Fibroblast of the conjunctiva (primary cell): ENCODE measurements at places on chromosomes 7 and 10.
A peak's percentile ranks its signal among the peaks of the same experiment; 100 is the strongest.

DNA sequence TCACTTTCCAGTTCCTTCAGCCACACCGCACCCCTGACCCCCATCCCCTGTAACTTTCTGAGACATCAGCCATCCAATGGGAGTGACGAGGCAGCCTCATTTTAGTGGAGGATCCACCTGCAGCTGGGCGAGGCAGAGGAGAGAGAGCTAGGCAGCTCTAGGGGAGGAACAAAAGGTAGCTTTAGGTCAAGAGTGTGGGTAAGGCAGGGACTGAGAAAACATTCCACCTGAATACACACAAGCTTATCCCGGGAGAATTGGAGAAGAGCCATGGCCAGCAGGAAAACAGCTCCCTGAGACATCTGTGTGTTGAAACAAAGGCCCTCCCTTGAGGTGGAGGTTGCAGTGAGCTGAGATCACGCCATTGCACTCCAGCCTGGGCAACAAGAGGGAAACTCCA, 6.7 kb upstream of the KLRG2 start:
- DNase-seq = no peak

DNA sequence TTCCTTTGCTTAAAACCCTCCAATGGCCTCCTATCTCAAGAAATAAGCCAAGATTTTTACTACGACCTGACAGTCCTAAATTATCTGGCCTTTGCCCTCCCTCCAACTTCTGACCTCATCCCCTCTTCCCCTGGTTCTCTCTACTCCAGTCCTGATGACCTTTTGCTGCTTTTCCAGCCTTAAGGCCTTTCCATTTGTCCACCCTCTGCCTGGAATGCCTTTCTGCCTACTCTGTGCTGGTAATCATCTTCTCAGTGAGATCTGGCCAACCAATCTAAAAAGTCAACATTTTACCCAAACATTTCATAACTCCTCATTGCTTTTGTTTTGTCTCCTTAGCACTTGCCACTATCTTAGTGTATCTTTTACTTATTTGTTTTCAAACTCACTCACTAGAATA, 75.7 kb downstream of the VPS41 start:
- DNase-seq = no peak

DNA sequence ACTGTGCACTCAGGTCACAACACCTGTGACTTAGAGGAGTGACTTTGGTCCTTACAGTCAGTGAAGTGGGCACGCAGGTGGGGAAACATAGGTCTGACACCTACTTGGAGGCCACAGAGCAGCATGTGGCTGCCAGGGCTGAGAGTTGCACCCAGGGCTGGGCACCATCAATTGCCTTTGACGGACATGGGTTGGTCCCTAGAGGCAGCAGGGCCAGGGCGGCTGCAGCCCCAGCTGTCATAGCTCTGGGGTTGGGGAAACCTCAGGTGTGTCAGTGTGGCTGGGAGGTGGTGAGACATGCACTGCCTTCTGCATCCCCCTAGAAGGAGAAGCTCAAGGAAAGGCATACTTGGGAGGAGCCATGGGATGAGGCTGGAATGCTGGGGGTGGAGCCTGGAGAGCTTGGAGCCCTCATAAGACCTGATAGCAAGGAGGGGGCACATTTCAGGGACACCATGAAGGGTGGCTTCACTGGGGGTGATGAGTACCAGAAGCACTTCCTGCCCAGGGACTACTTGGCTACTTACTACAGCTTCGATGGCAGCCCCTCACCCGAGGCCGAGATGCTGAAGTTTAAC, at the start of gene INMT:
INMT (plus strand) TSS at position 440 of the 578 bp plus-strand sequence; CDS start at position 456, 16 bp downstream.
- DNase-seq = no peak

DNA sequence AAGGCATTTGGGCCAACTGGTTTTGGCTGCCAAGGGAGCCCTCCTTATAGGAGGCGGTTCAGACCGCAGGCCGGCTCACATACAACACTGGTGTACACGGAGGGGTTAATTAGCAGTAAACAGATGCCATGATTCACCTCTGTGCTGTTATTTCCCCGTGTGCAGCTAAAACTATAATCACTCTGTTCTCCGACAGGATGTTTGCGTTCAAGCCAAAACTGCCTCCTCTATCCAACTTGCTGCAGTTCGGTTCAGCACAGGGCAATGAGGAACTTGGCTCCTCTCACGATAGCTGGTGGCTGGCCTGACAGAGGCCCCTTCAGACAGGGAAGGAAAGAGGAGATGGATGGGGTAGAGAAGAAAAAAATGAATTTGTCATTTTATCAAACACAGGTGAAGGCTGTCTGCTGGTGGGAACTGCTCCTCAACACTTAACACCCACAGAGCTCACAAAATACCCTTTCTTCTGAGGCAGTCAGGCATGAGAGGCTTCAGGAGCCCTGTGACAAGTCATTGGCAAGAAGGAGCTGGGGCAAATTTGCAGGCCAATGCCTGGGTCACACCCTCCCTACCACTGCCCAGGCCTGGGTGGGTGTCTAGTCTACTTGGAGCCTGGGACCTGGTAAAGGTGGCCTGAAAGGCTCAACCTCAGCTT, 24.0 kb downstream of the KCNMA1 start:
- no peak for DNase-seq

DNA sequence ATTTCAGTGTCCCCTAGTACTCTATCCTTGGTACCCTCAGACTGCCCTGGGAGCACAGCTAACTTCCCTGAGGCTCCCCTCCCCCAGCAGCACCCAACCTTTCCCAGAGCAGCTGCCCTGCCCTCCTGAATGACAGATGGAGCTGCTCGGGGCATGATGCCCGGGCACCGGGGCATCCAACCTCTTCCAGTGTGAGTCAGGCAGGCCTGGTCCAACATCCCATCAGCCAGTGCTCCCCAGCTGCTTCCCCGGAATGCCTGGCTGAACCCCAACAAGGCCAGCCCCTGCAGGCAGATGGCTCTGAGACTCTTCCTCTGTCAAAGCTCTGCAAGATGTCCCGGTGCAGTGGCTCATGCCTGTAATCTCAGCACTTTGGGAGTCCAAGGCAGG, 11.9 kb upstream of the TSPAN15 start:
- DNase-seq = no peak

GRCh38 chr7:111705807-111706206, 143.5 kb upstream of the IMMP2L start:
- no peak for DNase-seq

DNA sequence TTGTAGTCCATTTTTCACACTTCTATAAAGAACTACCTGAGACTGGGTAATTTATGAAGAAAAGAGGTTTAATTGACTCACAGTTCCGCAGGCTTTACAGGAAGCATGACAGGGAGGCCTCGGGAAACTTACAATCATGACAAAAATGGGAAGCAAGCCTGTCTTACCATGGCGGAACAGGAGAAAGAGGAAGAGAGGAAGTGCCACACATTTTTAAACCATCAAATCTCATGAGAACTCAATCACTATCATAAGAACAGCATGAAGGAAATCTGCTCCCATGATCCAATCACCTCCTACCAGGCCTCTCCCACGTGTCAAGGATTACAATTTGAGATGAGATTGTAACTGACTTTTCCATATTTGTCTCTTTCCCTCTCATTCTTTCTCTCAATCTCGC, 9.3 kb upstream of the PNPLA8 start:
- DNase-seq = no peak

- DNase-seq = peak; percentile 63
These were observed 290.3 kb downstream of the TNS3 start for GRCh38 chr7:47291461-47292081.

- no peak for DNase-seq
These were observed 131.9 kb downstream of the SDK1 start for GRCh38 chr7:3432911-3433310.

DNA sequence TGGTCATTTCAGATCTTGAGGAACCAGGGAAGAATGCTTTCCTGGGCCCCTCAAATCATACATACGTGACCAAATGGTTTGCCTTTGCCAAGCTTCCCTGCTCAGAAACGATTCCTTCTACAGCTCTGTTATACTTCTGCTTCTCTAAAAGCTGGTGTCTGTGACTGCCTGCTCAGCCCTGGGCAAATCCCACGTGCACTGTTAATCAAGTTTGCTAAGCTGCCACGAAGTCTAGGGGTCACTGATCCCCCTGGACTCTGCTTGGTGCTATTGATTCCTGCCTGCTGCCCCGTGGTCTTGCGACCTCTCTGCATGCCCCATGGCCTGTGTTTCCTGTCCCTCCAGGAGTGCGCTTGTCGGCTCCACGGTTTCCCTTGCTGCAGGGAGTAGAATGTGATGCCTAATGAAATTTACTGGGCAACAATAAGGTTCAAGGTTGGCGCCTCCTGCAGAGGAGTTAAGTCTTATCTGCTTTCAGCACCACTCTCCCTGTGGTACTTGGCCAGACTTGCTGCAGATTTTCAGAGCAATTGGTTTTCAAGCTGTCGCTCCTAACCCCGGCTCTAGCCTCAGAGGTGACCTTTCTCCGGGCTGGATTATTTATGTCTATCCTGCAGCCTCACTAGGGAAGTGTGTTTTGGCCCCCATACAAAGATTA, 201.6 kb upstream of the FZD8 start:
- no peak for DNase-seq

DNA sequence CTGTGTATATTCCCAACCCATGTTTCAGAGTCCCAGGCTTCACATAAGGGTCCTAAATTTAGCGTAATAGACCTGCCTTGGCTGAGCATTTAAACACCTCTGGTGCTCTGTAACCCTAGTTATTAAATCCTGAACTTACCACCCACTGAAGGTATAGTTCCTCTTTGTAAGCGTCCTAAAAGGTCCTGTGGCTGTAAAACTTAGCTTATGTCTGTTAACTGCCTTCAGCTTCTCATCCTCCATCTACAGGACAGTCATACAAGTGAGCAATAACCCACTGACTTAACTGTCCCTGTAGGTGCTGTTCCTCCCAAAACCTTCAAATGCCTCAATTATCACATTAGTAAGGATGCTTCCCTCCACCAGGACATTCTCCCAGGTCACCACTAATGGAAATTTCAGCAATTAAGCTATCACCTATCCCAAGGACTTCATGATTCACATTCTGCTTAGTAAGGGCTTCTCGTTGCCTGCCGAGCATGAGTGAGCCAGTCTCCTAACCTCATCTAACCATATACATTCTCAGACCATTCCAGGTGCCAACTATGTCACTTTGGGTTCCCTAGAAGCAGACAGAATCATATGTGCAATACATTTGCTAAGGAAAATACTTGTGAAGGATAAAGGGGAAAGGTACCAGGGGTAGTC, 55.8 kb downstream of the CASD1 start:
- no peak for DNase-seq

GRCh38 chr7:53947732-53948131, 594.4 kb upstream of the VSTM2A start:
- no peak for DNase-seq

DNA sequence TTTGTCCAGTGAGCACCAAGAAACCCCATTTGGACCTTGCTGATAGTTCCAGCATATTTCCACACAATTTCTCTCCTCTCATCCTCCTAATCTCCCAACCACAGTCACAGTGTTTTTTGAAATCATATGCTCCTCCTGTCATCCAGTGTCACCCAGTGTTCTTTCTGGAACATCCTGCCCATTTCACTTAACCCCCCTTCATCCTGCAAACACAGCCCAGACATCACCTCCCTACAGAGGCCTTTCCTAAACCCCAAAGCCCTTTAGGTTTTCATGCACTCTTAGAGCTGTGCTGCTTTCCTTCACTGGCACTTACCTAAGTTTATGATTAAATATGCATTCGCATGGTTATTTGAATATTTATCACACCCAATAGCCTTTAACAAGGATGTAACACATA, 1158.0 kb upstream of the C7orf33 start:
- no peak for DNase-seq

GRCh38 chr10:10500937-10501336, 516.7 kb upstream of the CELF2 start:
- peak; percentile 17 for DNase-seq

GRCh38 chr7:22093001-22093400, 147.3 kb upstream of the CDCA7L start:
- no peak for DNase-seq

- no peak for DNase-seq
These were observed 7.6 kb upstream of the ZNF503 start for GRCh38 chr10:75408911-75409885.

GRCh38 chr10:3783682-3784432, 1.2 kb downstream of the KLF6 start:
- peak; percentile 67 for DNase-seq

DNA sequence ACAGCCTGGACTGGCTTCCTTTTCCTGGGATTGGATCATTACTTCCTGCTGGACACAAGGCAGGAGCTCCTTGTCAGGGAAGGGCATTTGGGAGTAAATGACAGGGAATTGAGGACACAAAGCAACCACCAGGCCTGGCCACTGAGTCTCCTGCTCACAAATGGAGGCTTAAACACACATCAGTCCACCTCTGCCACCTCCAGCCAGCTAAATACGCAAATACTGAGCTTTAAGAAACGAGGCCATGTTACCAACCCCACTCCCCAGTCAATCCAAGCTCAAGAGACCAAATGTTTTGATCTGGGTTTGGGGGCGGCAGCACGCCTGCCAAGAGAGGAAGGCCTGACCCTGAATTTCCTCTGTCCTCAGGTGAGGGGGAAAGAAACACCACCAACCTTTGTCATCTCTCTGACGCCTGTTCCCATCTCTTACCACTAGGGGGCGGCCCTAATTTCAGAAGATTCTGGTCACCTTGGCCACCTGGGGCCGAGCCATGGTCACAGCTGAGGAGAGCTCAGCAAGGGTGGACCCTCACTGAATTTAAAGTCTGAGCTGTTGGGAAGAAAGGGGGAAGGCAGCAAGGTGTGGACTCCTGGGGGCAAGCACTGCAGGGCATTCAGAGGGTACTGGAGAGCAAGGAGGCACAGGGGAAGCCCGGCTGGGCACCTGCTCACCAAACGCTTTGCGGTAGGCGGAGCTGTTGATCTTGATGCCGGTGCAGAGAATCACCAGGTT, 16.5 kb downstream of the AIFM2 start:
- DNase-seq = no peak

GRCh38 chr7:22487978-22488642, 11.9 kb downstream of the STEAP1B start:
- no peak for DNase-seq

- no peak for DNase-seq
These were observed 24.0 kb upstream of the GTF2I start for GRCh38 chr7:74633451-74633921.

- no peak for DNase-seq
These were observed 143.9 kb upstream of the MGMT start for GRCh38 chr10:129322933-129323820.

- DNase-seq = no peak
These were observed 5.5 kb downstream of the CUEDC2 start for GRCh38 chr10:102426803-102427287.

- DNase-seq = no peak
These were observed 161.0 kb downstream of the GRID1 start for GRCh38 chr10:86205306-86206239.

- no peak for DNase-seq
These were observed 57.2 kb downstream of the MGAM2 start for GRCh38 chr7:142168746-142169145.

DNA sequence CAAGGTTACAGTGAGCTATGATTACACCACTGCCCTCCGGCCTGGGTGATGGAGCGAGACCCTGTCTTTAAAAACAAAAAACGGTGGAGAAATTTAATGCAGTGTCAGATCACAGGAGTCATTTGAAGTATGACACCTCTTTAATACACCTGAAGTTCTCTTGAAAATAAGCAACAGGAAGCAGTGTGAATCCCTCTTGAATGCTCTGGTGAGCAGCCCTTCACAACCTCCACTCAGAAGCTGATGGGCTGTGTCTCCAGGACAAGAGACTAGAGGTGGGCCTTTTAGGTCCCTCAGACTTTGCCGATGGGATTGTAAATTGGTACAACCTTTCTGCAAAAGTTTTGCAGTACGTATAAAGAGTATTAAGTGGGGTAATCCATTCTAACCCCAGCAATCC, 50.1 kb downstream of the CYP26A1 start:
- DNase-seq = no peak
